NCI-H1436 treated with DMSO at 0.1 percent for 48 hours (cell line): ENCODE measurements at places on chromosomes 4 and X.

GRCh38 chr4:54879576-54879975 lies 221.8 kb downstream of the KIT start:
- DNase-seq, result no peak

GRCh38 chr4:13944095-13944511 lies 316.6 kb upstream of the BOD1L1 start:
- no peak for DNase-seq

- DNase-seq, result no peak
These were observed 1.4 kb upstream of the HHIP start for GRCh38 chr4:144644368-144645101.

- DNase-seq, result no peak
These were observed 141.1 kb upstream of the KIT start for GRCh38 chr4:54516556-54517215.

DNA sequence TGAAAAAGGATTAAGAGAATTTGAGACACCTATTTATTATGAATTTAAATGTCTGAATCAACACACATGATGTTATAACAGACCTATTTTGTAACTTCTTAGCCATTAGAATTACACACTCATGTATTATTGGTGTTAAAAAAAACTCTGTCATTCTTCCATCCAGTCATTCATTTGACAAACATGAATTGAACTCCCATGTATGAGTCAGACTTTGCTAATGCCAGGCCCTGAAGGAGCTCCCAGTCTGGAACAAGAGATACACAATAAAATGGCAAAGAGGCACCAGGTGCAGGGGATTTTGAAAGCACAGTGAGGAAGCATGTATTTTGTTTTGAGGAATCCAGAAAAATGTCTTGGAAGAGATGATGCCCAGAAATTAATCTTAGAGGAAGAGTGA lies 87.7 kb upstream of the EFHC2 start:
- DNase-seq, result no peak

DNA sequence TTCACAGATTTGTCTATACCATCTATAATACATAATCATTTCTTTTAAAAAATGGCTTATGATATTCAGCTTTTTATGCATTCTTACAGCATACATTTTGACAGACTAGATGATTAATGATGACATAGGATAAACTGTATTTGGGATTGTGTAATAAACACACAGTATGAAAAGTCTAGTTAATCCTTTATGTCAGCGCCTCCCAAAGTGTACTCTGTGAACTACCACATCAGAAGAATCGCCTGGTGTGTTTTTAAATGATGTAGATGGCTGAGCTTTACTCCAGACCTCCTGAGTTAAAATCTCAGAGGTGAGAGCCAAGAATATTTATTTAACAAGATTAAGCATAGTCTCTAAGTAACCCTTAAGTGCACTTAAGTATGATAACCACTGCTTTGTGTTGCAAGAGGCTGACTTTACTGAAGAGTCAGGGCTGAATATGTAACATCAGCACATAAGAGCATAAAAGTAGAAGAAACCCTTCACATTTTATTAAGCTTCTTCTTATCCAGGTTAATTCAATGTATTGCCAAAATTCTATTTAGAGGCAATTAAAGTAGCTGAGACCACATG lies 104.2 kb downstream of the ANK2 start:
- DNase-seq, result no peak

DNA sequence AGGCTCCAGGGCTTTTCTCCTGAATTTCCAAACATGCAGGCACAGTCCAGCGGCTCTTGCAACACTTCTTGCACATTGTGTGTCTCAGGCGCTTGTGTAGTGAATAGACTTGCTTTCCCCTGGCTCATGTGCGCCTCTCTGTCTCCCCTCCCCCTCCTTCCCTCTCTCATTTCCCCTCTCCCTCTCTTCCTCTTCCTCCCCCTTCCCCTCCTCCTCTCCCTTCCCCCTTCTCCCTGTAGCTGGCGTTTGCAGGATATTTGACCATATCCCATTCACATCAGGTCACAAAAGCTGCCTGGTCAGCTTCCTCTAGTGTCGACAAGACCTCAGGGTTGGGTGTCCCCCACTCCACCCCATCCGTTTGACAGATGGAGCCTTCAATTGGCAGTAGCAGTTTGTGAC lies 2.4 kb downstream of the CHST7 start:
- no peak for DNase-seq

- no peak for DNase-seq
These were observed 19.9 kb downstream of the ANK2 start for GRCh38 chr4:113069212-113069892.

GRCh38 chr4:19947349-19947748 lies 304.4 kb upstream of the SLIT2 start:
- no peak for DNase-seq

GRCh38 chr4:68359508-68359907 lies 9.6 kb upstream of the YTHDC1 start:
- no peak for DNase-seq

- no peak for DNase-seq
These were observed 105.1 kb upstream of the ADGRL3 start for GRCh38 chr4:61094854-61095598.

DNA sequence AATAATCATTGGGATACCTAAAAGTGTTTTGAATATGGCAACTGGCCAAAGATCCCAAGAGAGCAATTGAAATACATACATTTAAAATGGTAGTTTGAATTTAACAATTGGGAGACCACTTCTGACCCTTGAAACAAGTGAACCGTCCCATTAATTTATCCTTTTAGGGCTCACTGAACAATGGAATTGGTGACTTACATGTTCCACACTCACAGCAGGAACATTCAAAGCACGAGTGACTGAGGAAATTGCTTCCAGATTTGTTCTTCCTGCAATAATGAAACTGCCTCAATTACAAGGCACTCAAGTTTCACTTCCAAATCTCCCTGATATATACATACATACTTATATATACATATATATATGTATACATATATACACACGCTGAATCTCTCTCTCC lies 20.6 kb downstream of the SLC39A8 start:
- no peak for DNase-seq

DNA sequence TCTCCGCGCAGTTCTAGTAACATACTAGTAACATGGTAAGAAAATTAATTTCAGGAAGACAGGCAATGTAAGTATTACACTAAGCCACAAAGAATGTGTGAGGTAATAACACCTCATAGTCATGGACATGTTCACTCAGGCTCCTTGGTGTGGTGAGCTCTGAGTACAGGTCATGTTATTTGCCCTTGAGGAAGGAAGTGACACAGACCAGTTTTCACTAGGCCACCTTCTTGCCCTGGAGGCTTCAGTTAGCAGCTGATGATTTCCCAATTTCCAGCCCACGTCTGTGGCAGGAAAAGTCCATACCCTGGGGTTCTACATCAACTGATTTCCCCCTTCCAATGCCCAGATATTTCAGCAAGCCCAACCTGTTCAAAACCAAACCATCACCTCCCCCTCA lies 6.7 kb downstream of the APOO start:
- no peak for DNase-seq
